ENCODE measurements at places on chromosomes 12 and 14. TPM values are rescaled to one million over a fixed set of nuclear protein-coding genes. Genes with fewer than 3 reads are reported as not detected.

ADAM21 gene
- 0.97 TPM for total RNA-seq

COCH gene
- total RNA-seq: not detected

NEUROD4 gene
- total RNA-seq: not detected

FRMD6 gene
- 795 TPM for total RNA-seq

CLEC1B gene
- total RNA-seq: not detected

C12orf56 gene
- total RNA-seq: 0.43 TPM

FAM186B gene
- 1.4 TPM for total RNA-seq

TPH2 gene
- total RNA-seq: not detected

SMOC1 gene
- 4.6 TPM for total RNA-seq

TRHDE gene
- total RNA-seq: 2.8 TPM

DNA sequence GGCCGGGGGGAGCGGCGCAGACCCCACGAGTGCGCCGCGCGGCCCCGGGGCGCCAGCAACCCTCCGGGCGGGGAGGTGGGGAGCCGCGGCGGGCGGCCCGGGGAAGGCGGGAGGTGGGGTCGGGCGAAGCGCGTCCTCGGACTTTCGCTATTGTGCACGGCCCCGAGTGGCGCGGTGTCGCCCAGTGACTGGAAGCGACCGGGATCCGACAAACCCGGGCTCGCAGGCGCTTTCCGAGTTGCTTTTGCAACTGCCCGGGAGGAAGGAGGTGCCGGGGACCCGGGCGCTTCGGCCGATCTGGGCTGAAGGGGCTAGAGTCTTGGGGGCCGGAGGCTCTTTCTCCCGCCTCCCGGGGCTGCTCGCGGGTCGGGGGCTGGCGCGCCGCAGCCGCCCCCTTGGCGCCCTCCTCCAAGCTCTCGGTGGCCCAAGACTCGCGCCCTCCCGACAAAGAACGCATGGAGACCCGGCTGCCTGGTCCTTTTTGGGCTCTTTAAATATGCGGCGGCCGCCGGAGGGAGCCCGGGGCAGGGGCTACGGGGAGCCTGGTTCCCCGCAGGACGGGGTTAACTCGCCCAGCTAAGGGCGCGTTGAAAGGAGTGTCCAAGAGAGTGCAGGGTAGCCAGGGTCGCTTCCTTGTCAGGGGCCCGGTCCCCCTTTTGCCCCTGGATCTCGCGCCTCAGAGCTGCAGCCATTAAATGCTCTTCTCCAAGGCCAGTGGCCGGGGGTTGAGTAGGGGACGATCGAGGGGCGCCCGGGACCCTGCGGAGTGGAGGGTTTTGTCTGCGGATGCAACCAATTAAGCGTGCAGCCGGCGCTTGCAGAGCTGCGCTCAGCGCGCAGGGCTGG, 1.4 kb downstream of the HMGA2 start:
- peak; percentile 62 for DNase-seq

DNA sequence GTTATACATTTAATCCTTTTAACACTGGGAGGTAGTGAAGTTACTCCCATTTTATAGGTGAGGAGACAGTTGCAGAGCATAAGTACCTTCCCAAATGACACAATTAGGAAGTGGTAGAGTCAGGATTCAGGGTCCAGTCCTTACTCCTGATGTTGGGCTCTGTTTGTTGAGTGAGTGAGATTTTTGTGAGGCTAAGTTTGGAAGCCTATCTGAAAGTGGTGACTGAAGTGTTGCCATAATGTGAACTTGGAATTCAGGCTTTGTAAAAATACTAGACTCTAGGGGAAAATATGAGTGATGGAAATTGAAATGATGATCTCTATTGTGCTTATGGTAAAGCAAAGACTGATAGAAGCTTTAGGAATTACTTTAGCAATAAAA, 2.2 kb downstream of the NUDT4 start:
- peak; percentile 21 for DNase-seq

GRCh38 chr12:94244165-94245133, 96.1 kb downstream of the PLXNC1 start:
- DNase-seq: no peak

DNA sequence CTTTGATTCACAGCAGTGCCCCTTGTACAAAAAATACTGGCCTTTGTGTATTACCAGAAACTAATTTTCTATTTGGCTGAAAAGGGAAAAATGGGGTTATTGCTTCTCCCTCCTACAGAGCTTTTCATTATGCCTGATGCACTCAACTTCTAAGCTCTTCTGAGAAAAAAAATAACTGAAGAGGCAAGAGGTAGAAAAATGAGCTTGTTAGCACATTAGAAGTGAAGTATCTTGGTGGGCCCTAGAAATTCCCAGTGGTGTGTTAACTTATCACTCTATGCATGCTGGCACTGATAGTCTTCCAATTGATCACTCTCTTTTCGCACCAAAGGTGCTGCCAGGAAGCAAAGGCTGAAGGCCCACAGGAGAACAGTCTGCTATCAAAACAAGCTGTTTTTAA, 17.1 kb downstream of the INSM2 start:
- no peak for DNase-seq

DNA sequence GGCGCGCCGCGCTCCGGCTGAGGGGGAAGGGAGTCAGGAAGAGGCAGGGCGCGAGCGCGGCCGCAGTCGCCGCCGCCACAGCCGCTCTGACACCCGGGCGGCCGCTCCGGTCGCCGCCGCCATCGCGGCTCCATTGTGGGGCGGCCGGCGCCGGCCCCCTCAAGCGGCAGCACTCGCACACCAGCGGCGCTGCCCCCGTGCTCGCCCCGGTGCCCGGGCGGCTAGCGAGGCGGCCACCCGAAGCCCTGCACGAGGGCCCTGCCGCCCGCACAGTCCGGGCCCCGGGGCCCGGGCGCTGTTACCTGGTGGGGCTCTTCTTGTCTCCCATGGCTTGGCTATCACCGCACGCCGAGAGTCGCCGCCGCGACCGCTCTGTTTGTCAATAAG, 202 bp downstream of the YAF2 start:
- peak; percentile 55 for DNase-seq

GRCh38 chr12:92796650-92797049, 93.9 kb downstream of the PLEKHG7 start:
- DNase-seq: peak; percentile 32

GRCh38 chr12:67425394-67425793, 156.2 kb downstream of the CAND1 start:
- DNase-seq: no peak

GRCh38 chr14:102731871-102732800, 45.1 kb upstream of the TRAF3 start:
- no peak for DNase-seq

DNA sequence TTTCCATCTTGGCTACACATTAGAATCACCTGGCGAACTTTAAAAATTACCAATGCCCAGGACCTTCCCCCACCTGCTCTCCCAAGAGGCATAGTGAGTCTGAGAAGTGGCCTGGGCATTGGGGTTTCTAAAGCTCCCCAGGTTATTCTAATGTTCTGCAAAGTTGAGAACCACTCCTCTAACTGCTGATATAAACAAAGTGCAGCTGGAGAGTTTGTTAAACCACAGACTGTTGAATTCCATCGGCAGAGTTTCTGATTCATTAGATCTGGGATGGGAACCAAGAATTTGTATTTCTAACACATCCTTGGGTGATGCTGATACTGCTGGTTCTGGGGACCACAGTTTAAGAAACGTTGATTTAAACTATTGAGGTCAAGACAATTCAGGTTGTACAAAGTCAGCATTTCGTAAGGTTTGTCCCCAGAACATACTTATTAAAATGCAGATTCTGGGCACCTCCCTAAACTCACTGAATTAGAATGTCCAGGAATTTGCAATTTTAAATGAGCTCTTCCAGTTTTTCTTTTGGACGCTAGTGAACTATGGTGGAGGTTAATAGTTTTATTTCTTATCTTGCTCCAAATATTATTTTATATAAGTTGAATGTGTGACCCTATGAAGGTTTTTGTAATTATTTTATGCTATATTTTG, 309.1 kb downstream of the NRXN3 start:
- DNase-seq: peak; percentile 1

GRCh38 chr12:109695416-109695815, 18.2 kb upstream of the FAM222A start:
- DNase-seq: no peak

- no peak for DNase-seq
These were observed 10.3 kb upstream of the PPP4R4 start for GRCh38 chr14:94163796-94164195.

DNA sequence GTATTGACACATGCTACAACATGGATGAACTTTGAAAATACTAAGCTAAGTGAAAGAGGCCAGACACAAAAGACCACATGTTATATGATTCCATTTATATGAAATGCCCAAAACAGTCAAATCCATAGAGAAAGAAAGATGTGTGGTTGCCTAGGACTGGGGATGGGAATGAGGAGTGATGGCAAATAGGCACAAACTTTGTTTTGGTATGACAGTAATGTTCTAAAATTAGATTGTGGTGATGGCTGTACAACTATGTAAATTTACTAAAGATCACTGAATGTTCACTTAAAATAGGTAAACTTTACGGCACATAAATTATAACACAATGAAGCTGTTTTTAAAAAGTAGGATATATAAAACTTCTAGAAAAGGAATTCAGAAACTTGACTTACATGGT, 41.7 kb downstream of the PPP1R13B start:
- no peak for DNase-seq

GRCh38 chr14:36515105-36515593, 4.9 kb downstream of the NKX2-1 start:
- no peak for DNase-seq

GRCh38 chr12:104733717-104734175, 224.3 kb downstream of the SLC41A2 start:
- DNase-seq: no peak

- no peak for DNase-seq
These were observed 56.1 kb downstream of the SYT10 start for GRCh38 chr12:33383503-33383902.

DNA sequence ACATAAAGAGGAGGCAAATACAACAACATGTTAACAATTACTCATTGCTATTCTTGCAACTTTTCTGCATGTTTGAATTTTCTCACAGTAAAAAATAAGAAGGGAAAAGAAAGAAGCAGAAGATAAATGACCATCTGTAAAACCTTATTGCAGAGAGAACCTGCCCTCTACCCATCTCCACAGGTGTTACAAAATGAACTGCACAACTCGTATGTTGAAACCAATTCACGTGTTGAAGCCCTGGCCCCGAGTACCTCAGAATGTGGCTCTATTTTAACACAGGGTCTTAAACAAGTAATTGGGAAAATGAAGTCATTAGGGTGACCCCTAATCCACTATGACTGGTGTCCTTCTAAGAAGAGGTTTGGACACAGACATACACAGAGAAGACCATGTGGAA, 39.5 kb downstream of the FOXN3 start:
- no peak for DNase-seq

- DNase-seq: peak; percentile 81
These were observed 161.6 kb downstream of the PIK3C2G start for GRCh38 chr12:18422871-18423270.

All from GM23248 (cell line).